ENCODE measurements at places on chromosomes 11 and 22. TPM values are rescaled to one million over a fixed set of nuclear protein-coding genes. Genes with fewer than 3 reads are reported as not detected.

- DNase-seq: no peak
Observed at GRCh38 chr22:28438183-28438768, 241.4 kb downstream of the TTC28 start.

DNA sequence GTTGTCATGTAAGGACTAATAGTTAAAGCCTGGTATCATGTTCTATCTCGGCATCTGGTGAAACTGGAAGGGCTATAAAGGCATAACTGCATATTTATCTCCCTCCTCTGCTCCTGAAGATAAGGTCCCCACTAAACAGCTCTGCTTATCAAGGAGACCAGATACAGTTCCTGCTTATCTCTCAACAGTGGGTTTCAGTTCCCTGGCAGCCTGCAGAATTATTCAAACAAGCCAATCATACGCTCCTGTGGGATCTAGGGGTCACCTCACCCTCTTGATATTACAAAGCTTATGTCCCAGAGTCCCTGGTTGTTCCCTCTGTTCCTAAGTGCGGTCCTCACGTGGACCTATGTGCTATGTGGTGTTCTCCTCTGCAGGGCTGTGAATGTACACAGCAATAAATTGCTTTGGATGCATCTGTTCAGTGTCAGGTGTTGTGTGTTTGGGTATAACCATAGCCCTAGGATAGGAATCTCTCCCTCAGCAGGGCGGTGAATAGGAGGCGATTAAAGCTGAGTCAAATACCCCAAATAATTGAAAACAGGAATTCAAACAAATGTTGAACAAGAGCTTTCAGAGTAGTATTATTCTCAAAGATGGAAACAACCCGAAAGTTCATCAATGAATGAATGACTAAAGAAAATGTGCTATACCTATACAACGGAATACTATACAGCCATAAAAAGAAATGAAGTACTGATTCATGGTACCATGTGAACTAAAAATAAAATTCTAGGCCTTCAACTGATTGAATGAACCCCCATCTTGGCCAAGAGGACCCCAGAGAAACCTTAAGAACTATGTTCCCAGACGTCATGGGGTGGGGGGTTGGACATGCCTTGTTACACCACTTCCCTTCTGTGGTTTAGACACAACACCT, 3.1 kb upstream of the OOSP4A start:
- no peak for DNase-seq

- no peak for DNase-seq
Observed at GRCh38 chr11:97622795-97623194, 1233.0 kb downstream of the JRKL start.

DNA sequence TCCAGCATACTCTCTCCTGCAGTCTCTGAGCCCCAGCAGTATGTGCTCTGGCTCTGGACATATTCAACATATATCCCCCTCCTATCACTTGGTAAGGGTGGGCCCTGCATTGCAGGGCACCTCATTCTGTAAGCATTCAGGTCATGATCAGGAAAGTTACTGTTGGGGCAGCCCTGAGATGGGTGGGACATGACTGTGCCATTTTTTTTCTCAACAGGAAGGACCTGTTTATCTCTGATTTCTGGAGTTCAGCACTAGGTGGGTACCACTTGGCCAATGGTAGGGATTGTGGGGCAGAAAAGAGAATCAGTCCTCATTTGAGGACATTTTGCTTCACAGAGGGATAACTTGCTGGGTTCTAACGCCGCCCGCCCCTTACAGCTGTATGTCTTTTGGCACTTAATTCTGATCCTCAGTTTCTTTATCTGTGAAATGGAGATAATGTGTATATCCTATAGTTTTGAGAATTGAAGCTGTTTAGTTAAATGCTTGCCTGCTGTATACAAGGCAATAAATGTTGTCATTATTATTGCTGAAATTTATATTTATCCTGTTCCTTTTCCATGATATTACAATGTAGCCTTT, 2.2 kb downstream of the SRRD start:
- no peak for DNase-seq

GRCh38 chr11:12602421-12602820, 71.8 kb upstream of the TEAD1 start:
- DNase-seq: no peak

DNA sequence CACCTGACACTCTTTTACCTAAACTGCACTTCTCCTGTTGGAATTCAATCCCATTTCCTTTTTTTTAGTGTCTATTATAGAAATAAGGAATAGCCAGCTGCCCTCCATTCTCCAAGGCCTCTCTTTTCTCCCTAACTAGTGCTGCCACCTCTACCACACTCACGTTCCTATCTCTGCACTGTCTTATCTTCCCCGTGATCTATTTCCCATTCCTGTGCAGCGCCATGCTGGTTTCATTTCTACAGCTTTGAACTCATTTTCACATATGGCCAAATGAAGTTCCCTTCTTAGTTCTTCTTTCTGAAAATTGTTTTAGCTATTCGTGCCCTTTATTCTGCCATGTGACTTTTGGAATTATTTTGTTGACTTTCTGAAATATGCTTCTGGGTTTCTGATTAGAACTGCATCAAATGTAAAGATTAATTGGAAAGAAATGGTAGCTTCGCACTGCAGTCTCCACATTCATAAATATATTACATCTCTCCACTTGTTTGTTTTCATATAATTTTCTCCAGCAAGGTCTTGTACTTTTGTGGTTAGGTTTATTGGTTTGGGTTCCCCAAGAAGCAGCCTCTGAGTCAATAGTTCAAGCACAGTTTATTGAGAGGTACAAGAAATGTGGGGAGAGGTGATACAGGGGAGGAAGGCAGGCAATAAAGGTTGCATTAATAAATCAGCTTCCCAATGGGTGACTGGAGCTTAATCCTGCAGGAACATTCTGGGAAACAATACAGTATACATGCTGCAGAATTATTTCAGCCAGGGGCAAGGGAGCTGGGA, 43.7 kb upstream of the DRD2 start:
- no peak for DNase-seq

- DNase-seq: no peak
Observed at GRCh38 chr11:8839957-8840945, 70.7 kb upstream of the AKIP1 start.

GGT5 gene
- total RNA-seq: 0.09 TPM

SYT9 gene
- total RNA-seq: 1.7 TPM
